Stimulated activated CD4-positive, alpha-beta T cell treated with anti-CD3 and anti-CD28 coated beads, Interleukin-1b, Interleukin-23, amount 100 ng/mL, for 4 hours (primary cell): ENCODE measurements at places on chromosomes 5 and 9.
A peak's percentile ranks its signal among the peaks of the same experiment; 100 is the strongest.

- no peak for DNase-seq
These were observed 110.7 kb downstream of the RPS23 start for GRCh38 chr5:82167372-82167935.

DNA sequence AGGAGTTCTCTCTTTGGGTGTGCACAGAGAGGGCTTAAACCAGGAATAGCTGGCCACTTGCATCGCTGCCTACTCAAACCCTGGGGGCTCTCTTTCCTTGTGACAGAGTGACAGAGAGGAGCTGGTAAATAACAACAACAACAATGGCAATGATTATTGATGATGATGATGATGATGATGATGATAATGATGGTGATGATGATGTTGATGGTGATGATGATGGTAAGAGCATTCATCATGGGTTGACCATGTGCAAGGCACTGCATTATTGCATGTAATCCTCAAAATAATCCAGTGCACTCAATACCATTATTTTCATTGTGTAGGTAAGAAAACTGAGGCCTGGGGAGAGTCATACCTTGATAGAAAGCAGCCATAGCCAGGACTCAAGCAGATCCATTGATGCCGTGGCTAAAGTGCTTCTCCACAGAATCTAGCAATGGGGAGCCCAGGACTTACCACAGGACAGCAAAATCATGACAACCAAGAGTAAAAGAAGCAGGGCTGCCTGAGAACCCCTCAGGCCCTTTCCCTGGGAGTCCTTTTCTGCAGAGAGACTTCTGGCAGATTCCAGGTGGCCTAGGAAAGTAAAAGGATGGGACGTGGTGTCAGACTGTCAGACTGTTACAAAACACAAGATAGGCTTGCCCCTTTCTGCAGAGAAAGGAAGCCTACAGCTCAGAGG is 4.8 kb downstream of the FOXI1 start:
- DNase-seq = no peak

- no peak for DNase-seq
These were observed 19.9 kb downstream of the VAV2 start for GRCh38 chr9:133971981-133972941.

DNA sequence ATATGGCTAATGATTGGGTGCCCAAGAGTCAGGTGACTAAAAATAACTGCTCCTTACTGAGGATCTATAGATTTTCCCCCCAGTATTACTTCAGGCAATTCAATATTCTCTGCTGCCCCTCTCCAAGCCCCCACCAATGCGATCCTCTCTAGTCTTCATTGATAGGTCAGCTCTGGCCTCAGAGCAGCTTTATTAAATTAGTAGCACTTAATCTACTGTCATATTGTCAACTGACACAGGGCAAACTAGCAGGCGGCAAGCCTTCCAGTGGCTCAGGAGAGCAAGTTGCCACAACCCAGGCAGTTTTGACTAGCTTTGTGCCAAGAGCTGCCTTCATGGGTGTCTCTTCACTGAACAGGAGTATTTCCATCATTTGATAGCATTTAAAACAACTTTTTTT is 462.9 kb downstream of the BNC2 start:
- DNase-seq = no peak

- DNase-seq = no peak
These were observed 64.7 kb downstream of the POU5F2 start for GRCh38 chr5:93676704-93677103.

DNA sequence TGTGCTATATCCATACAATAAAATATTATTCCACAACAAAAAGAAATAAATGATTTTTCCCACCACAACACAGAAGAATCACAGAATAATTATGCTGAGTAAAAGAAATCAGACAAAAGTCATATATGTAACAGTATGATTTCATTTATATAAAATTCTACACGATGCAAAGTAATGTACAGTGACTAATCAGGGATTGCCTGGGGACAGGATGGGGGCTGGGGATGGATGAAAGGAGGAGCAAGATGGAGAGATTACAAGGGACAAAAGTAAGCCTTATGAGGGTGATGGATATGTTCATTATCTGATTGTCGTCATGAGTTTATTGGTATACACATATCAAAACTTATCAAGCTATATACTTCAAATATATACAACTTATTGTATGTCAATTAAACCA is 154.0 kb downstream of the FBN2 start:
- DNase-seq = no peak

DNA sequence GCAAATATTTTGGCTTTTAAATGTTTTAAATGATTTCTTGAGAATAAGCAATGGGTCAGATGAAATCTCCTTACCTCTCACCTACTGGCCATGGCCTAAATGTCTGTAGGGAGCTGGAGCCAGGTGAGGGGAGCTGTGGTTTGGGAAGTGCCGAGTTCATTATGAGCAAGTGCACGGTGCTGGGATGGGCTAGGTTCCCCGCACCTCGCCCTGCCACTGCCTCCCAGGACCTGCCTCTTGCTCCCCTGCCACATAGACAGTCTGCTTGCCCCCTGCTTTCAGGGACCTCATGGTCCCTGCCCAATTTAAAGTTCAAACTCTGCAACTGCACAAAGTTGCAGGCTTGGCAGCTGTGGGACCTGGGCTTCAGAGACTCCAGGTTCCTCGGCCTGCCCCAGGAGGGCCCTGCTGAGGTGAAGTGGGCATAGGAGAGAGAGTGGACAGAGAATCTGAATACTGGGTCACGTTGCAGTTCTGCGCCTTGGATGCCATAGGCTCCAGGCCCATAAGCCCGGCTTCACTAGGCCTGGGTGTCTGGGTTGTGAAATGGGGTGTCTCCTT is 5.4 kb downstream of the OR13J1 start:
- no peak for DNase-seq

- DNase-seq = no peak
These were observed 141.5 kb downstream of the KDM4C start for GRCh38 chr9:6899274-6899673.

DNA sequence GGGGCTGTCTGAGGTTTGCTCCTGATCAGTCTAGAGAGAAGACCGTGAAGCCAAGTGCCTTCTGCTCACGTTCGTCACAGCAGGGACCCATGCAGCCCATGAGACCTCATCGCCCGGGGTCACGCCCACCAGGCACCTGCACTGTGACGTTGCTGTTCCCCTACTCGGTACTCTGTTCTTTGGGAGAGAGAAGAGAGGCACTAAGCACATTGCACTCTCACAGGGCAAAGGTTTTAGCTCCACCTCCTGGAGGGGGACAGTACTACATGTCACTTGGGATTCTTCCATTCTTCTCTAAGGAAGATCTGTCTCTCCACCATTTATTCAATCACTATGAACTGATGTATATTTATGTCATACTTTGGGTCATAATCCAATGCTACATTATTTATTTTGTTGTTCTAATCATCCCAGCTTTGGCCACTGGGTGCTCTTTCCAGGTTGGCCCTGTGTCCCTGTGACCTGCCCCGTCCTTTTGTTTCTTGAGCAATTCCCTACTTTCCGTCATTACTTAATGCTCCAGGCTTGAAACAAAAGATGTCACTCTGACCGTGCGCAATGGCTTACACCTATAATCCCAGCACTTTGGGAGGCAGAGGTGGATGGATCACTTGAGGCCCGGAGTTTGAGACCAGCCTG is 31.4 kb upstream of the BRD3 start:
- peak; percentile 49 for DNase-seq

- no peak for DNase-seq
These were observed 36.7 kb downstream of the LPAR1 start for GRCh38 chr9:111001526-111001925.
